ENCODE measurements at places on chromosomes 16 and 17.

DNA sequence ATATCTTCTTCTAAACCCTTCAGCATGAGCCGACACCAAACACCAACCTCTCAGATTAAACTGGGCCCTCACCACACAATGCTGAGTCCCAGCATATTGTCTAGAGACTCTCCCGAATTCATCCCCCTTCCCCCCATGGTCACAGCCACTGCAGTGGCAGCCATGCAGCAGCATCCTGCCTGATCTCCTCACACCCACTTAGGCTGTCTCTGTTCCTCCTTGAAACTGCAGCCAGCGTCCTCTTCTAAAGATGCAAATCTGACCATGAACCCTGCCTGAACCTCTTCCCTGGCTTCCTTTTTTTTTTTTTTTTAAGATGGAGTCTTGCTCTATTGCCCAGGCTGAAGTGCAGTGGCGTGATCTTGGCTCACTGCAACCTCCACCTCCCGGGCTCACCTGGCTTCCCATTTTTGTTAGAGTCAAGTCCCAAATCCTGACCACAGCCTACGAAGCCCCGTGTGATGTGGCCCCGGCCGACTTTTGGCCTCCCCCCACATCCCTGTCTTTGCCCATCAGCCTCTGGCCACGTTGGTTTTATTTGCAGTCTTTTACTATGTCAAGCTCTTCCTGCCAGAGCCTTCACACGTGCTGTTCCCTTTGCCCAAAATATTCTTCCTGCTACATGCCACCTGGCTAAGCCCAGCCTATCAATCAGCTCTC lies 2.8 kb downstream of the FA2H start:
- DNase-seq, result no peak

DNA sequence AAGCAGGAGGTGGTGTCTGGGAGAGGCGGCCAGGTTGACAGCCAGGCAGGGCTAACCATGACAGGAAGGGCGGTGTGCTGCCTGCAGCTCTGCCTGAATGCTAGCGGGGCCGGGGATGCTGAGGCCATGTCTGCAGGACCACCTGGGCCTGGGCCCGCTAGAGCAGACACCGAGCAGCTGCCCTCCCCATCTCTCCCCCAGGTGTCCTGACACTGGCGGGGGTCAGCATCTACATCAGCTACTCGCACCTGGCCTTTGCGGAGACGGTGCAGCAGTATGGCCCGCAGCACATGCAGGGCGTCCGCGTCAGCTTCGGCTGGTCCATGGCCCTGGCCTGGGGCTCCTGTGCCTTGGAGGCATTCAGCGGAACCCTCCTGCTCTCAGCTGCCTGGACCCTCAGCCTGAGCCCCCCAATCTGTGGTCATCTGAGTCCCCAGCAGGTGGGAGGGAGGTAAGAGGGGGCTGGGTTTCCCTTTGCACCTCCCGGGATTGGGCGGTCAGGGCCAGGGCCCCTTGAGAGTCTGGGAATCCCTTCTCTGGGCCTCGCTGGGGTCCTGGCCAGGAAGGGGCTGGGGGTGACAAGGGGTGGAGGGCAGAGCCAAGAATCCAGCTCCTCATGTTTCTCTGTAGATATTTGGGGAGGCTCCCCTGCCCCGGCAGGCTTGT lies 7.5 kb downstream of the TMEM235 start:
- no peak for DNase-seq

DNA sequence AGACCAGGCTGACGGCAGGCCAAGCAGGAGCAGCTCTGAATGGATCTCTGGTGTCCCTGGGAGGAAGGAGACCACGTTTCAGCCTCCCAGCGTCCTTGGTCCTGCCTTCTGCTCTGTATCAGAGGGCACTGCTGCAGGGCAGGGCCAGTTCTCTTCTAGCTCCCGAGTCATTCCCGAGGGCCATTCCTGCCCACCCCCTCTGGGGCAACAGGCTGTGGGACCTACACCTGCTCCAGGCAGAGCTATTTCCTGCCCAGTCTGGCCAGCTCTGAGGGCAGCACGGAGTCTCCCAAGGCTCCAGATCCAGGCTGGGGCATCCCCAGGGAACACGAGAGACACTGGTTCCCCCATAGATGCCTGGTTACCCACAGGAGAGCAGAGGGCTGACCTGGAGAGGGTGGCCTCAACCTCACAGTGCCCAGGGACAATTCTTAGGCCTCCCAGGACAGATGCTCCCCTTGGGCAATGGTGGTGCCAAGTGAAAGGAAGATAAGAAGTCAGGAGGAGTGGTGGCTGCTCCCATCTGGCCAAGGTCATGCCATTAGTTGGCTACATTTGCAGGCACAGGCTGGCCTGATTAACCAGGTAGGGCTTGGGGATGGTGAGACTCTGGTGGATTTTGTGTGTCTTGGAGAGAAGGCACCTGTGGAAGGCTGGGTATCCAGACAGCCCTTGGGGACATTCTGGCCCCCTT lies 2.0 kb downstream of the WFIKKN2 start:
- no peak for DNase-seq

GRCh38 chr17:27756467-27757371 lies 43.6 kb downstream of the NOS2 start:
- no peak for DNase-seq

DNA sequence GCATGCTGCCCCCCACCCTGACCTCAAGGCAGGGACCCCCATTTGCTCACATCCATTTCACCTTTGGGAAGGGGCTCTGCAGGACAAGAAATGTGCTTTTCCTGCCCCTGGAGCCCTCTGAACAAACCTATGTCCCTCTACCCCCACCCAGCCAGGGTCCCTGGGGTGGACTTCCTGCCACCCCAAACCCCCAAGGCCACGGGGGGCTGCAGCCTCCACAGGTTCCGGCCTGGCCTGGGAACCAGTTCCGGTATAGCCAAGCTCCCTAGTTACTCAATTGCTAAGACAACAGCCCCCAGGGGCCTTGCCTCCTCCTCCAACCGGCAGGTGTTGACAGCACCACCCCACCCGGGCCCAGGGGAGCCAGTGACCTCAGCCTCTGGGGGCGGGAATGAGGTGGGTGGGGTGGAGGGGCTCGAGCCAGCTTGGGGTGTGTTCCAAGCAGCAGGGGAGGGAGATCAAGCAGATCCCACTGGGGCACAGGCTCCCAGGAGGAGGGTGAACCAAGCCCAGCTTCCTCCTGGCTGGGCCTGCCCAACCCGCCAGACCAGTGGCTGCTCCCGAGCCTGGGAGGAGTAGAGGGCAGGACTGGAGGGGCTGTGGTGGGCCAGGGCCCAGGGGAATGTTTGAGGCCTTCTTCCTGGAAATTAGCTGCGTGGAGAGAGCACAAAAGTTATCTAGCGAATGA lies 6.6 kb downstream of the PNMT start:
- DNase-seq, result peak; percentile 74

DNA sequence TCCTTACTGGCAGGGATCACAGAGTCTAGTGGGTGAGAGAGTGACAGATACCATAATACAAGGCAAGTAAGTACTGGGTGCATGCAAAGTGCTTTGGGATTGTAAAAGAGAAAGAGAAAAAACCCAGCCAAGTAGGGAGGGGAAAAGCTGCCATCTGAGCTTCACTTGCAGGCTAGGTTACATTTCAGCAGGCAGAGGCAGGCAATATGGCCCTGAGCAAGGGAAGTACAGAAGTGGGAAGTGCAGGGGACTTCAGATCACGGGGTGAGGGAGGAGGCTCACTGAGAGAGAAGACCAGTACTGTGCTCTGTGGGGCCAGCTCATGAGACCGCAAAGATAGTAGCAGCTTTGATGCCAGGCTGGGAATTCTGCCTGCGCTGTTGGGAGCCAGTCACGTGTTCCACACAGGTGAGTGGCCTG lies 230.6 kb downstream of the MSI2 start:
- DNase-seq, result no peak

DNA sequence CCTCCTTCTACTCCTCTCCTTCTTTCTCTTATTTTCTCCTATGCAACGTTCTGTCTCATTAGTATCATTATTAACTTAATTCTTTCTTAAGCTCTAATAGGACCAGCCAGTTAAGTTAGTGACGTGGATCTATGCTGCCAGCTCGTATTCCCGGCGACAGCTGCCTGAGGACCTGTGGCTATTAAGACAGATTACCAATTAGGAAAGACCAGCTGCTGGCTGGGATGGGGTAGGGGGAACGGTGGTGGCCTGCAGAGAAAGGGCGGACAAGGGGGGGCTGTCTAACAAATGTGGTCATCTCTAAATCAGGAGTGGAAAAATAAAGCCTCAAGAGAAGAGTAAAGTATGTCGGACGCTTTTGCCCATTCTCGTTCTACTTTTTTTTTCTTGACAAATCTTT lies 770 bp upstream of the MYH3 start:
- no peak for DNase-seq

DNA sequence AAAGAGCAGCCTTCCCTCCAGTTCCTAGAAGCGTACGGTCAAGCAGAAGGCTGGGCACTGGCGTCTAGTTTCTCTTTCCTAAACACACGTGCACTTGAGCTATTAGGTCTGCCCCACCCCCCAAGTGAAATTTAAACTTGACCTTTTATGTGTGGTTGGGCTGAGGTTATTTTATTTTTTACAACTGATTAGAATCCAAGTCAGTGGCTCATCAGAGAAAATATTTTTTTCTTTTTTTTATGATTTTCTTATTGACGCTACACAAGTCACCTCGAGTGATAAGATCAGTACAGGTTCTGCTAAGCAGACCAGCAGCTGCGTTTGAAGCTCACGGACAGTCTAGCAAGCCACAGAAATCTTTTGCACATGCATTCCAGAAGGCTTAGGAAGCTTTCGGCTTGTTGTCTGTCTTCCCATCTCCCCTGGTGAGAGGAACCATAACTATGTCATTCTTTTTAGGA lies 95.1 kb downstream of the ZFHX3 start:
- no peak for DNase-seq

DNA sequence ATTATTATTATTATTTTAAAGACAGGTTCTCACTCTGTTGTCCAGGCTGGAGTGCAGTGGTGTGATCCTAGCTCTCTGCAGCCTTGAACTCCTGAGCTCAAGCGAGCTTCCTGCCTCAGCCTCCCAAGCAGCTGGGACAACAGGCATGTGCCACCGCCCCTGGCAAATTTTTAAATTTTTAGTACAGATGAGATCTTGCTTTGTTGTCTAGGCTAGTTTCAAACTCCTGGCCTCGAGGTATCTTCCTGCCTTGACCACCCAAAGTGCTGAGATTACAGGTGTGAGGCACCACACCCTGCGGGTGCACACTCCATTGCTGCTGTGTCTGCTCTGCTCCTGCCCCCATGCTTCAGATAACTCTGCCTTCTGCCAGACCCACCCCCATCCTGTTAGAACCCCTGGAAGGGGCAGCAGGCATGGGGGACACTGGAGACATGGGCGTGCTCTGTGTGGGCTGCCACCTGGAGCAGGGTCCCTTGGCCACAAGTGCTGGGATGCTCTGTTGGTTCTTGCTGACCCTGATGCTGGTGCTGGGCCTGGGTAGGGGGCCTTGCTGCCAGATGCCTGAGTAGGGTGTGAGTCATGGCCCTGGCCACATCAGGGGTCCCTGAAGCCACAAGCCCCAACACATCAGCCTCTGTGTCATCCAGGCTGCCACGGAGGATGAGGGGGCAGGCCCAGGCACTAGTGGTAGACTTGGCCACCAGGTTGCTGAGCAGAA lies 2.6 kb downstream of the GGT6 start:
- no peak for DNase-seq

DNA sequence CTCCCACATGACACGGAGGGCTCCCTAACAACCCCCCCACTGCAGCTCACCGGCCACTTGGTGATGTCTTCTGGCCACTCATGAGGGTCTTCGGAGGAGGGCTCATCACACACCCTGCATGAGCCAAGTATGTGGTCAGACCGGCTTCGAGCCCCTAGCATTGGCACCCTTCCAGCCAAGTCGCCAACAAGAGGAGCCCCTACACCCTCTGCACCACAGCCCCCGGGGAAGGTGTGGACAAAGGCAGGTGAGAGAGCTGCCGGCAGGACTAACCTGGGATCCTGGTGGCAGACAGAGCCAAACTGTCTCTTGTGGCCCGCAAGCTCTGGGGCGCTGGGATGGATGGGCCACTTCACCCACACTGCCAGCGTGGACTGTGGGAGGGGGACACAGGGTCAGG lies 6.5 kb downstream of the SNRNP25 start:
- DNase-seq, result no peak

DNA sequence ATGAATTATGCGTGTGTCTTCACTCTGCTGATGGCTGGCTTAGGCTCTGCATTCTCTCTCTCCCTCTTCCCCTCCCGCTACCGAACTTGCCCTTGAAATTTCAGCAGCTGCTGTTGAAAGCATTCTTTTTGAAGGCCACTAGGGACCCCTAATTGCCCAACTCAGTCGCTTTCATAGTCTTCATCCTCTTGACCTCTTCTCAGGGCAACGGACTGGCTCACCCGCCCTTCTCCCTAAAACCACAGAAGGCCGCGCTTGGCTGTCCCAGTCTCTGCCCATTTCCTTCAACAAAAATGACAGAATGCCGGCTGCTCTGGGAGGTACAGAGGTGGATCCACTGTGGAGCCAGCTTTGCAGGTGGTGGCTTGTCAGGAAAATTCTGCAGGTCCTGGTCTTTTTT lies 21.0 kb upstream of the FMNL1 start:
- DNase-seq, result no peak

DNA sequence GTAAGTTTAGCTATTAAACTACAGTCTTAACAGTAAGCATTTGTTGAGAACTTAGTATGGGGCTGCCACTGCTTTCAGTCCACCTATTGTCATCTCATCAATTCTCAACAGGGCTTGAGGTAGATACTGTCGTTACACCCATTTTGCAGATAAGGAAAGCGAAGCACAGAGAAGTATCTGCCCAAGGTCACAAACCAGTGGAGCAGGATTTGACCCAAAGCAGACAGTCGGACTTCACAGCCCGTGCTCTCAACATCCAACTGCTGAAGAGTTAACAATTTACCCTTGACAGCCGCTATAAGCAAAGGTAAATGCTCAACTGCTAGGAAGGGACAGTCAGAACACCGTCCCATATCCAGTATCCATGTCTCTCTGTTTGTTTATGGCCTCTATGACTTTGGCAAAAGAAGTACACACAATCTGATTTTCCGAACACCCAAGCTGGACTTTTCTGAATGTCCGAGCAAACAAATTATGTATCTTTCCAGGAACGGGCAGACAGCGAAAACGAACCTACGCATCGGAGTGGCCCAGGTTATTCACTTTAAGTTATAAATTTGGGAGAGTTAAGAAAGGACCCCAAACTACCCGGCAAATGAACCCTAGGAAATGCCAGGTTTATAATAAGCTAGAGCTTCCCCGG lies 1.2 kb downstream of the SIAH1 start:
- DNase-seq, result no peak

DNA sequence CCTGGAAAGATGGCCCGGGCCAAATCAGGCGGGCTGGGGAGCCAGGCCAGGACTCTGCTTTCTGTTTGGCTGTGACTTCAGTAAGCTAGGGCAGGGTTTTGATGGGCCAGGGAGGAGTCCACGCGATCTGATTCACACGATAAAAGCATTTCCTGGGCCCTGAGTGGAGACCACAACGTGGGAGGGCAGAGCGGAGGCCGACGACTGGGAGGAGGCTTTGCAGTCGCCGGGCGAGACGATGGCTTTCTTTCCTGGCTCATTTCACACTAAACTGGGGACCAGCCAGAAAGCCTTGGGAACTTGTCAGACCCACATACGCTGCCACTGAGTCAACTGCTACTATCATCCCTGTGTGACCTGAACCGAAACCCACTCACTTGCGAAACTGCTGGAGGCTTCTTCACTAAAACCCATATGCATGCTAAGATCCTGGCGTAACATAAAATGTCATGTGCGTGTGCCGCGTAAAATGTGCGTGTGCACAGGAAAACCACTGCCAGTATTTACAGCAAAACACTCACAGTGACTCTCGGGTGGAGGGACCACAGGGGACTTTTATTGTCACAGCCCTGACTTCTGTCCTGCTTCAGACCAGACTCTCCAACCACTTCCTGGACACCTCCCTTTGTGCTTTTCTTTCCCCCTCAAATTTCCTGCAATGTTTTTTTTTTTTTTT lies 14.2 kb upstream of the RHBDF2 start:
- no peak for DNase-seq

- peak; percentile 52 for DNase-seq
Measured at GRCh38 chr16:46763147-46763546, 15.0 kb upstream of the MYLK3 start.

- peak; percentile 11 for DNase-seq
Measured at GRCh38 chr16:26211542-26211941, 519.8 kb downstream of the HS3ST4 start.

Measured in DMS153 (cell line).